ENCODE measurements at places on chromosomes 13 and 19.

DNA sequence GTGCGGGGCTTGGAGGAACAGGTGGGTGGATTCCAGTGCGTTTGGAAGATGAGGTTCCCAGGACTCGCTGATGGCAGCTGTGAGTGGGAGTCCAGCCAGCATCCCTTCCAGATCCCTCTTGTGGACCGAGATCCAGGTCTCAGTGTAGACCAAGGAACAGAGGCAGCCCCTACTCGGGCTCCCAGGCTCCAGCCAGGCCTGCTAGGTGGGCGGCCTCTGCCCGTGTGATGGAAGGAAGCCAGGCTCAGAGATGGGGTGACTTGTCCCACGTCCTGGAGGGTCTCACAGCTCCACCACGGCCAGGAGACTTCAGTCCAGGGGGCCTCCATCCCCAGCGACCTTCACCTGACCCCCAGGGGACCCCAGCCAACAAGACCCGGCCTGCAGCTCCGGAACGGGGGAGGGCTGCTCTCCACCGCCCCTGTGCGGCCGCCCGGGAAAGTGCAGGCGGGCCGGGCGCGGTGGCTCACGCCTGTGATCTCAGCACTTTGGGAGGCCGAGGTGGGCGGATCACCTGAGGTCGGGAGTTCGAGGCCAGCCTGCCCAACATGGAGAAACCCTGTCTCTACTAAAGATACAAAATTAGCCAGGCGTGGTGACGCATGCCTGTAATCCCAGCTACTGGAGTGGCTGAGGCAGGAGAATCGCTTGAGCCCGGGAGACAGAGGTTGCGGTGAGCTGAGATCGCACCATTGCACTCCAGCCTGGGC, 729 bp upstream of the MADCAM1 start:
- DNase-seq, result no peak

DNA sequence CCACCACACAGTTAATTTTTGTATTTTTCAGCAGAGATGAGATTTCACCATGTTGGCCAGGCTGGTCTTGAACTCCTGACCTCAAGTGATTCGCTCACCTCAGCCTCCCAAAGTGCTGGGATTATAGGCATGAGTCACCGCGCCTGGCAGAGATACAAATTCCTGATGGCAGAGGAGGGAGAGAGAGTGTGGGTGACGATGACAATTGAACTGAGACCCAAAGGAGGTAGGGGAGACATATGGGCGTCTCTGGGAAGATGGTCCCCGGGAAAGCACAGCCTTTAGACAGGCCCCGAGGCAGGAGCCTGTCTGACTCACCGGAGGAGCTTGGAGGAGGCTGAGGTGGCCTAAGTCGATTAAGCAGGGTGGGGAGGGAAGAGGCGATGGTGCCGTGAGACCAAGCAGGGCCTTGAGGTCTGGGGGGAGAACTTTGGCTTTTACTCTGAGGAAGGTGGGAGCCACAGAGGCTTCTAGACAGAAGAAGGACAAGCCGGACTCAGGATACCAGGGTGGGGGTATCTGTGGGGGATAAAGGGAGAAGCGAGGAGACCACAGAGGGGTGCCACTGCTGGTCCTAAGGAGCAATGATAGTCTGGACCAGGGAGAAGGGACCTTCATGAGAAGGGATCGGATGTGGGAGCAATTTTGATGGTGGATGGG, 38.2 kb downstream of the ARRDC2 start:
- DNase-seq, result no peak

GRCh38 chr19:10603084-10603872, 16.2 kb upstream of the AP1M2 start:
- peak; percentile 63 for DNase-seq

DNA sequence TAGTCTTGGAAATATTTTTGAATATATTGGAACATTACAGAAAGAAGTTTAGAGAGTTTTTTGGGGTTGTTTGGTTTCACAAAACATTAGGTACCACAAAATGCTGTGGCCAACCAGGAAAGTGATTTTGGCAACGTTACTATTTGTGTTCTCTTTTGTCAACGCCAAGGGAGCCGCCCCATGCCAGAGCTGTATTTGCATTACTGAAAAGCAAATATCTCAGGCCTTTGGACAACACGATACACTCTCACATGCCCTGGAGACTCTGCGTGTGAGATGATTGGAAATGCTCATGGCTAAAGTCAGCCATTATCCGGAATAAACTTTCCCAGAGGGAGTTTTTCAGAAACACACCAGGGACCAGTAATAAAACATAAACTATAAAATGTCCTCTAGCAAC, 324.6 kb downstream of the SHISA2 start:
- DNase-seq, result no peak

DNA sequence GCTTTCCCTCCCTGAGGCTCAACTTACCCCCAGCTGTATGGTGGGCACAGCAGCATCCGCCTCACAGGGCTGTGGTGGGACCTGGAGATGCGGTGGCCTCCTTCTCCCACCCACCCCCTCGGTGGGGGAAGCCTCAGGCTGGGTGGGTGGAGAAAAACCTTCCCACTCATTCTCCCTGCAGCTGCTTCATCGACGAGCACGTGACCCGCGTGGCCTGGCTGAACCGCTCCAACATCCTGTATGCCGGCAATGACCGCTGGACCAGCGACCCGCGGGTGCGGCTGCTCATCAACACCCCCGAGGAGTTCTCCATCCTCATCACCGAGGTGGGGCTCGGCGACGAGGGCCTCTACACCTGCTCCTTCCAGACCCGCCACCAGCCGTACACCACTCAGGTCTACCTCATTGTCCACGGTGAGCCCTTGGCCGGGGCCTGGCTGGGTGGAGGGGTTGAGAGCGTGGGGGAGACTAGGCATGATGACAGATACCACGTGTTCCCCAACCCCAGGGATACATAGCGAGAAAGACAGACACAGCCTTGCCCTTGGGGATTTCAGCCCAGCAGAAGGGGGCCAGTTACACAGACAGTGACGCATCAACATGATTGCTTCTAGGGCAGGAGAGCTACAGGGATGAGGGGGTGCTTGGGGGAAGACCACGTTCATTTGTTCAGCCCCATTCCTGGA, 12.2 kb downstream of the IGLON5 start:
- no peak for DNase-seq

DNA sequence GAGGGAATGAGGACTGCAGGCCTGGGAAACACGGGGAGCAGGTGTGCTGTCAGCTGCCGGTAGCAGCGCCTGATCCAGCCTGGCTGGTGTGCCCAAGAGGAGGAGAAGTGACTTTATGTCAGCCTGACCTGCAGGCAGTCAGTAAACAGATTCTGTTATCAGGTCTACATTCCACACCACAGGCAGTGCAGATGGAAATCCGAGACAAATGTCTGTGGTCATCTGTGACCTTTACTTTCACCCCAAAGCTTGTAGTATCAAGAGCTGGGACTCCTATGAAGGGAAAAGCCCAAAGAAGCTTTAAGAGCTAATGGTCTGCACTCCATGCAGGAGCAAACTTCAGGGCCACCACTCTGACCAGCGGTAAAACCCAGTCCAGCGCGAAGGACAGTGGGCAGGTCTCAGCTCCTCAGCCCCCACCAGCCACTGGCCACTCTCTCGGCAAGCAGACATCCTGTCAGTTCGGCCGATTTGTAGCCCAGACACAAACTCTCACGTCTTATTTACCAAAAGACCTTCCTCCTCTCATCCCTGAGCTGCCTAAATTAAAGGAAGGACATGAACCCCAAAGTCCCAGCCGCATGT, 7.7 kb downstream of the EPS15L1 start:
- no peak for DNase-seq

DNA sequence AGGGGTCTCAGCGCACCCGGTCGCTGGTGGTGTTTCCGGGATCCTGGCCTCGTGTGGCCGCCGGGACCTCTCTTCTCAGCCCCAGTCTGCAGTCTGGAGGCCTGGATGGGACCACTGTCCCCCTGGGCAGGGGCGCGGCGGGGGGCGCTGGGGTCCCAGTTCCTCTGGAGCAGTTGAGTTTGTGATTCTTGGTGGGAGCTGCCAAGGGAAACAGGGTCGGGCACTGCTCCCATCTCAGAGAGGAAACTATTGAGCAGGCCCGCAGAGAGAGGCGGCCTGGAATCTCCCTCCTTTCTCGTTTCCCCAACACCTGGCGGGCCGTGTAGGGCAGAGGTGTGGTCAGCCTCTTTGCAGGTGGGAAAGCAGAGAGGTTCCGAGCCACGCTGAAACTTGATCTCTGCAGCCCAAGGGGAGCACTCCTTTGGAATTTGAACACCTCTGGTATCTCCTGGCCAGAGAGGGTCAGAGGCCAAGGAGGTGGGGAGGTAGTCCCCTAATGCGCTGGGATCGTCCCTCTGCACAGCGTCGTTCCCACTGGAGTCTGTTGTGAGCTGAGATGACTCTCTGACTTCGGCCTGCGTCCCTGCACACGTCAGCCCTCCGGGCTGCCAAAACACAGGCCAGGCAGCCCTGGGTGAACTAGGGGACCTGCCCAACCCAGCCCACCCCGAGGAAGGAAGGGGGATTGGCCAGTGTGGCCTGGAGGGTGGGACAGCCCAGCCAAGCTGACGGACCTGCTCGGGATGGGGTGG, 741 bp downstream of the PLEKHF1 start:
- peak; percentile 29 for DNase-seq

GRCh38 chr19:29366757-29367156, 153.8 kb upstream of the UQCRFS1 start:
- DNase-seq, result no peak

DNA sequence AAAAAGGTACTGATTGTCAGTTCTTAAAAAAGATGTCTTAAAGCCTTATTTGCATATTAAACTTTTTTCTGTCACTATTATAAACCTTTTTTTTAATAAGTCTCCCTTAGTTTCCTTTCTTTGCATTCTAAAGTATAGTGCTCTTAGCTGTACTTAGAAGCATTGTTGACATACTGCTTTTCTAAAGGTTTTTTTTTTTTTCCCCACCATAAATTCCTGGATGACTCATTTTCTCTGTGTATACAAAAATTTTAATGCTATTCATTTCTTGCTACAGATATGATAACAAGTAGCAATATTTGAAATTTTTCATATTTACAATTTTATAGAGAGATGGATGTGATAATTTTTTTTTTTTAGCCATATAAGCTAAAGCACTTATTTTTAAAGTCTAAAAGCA, 43.5 kb downstream of the METTL21C start:
- no peak for DNase-seq

DNA sequence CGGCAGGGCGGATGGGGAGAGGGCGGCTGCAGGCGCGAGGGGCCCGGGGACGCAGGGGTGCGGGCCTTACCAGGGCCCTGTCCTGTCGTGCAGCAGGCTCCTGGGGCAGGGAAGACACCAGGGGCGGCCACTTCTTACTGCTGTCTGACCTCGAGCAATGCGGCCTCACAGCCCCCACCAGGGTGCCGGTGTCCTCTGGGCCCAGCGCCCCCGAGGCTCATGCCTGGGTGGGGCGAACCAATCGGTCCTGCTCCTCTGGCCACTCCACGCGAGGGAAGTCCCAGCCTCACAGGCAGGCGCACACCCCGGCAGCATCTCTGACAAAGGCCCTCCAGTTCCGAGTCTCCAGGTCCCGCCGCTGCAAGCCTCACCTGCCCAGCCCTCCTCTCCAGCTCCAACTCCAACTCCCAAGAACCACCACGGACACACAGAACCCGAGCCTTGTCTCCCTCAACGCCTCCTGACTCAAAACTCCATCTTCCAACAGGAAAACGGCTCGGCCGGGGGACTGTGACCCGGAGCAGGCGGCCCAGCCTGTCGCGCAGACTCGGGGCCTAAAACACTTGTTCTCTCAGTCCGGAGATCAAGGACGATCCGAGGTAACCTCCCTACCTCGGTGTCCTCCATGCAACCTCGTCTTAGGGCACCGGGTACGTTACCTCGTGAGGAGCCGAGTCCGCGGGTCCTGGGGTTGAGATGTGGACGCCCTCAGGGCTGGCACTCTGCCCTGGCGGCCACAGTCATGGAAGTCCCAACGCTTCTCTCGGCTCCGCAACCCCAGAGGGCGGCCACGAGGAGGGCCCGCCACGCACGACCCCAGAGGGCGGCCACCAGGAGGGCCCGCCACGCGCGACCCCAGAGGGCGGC, 6.5 kb downstream of the FGF22 start:
- DNase-seq, result no peak

DNA sequence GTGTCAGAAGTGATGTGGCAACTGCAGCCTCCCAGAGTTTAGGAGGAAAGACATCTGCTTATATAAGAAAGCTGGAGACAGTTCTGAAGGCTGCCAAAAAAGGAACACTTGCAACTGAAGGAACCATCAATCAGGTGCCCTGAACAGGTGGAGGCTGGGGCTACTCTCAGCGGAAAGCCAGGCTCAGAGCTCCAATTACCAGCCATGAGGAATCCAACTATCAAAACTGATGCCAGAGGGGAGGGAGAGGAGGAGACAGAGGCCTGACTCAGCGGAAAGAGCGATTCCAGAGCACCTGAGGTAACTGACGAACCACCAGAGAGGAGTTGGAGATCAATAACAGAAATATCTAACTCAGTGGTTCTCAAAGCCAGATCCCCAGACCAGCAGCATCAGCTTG, 24.3 kb downstream of the LEUTX start:
- DNase-seq, result no peak

DNA sequence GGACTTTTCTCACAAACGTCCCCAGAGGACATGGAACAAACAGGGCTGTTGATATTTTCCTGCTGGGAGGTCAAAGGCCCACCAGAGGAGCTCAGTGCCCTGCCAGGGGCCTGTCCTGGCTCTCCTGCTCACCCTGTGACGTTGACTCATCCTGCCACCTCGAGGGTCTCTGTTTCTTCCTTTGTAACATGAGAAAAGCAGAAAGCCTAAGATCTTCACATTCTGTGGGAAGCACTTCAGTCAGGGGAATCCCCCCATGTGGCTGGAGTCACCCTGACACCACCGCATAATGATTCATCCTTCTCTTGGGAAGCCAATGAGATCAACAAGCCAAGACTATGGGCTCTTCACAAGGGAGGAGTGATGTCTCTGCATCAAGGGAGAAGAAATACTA, 147.9 kb downstream of the KATNAL1 start:
- DNase-seq, result no peak

- no peak for DNase-seq
Measured at GRCh38 chr19:20359933-20360720, 193.1 kb downstream of the ZNF486 start.

DNA sequence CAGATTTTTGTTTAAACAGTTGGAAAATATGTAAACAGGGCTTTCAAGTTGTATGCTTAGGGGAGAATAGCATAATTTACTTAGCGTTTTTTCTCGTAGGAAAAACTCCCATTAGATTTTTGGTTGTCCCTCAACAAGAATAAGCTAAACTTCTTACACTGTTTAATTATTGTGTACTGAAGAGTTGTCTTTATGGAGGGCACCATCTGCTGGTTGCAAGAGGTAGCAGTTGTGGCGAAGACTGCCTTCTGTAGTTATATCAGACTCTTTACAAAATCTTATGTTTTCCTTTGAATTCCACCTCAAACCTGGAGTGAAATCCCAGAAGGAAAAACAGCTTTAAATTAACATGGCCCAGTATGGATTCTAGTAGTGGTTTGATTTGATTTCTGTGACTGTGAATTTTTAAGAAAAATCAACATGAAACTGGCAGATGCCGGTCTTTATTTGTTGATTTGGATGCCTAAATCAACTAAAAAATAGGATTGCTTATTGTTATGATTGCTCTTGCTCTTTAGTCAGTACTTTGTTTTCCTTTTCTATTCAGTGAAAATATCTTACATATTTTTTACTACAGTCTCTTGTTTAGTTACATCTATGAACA, 53.4 kb downstream of the PDS5B start:
- peak; percentile 20 for DNase-seq

Data from effector memory CD4-positive, alpha-beta T cell (primary cell).